ENCODE measurements at places on chromosomes 4 and X.

DNA sequence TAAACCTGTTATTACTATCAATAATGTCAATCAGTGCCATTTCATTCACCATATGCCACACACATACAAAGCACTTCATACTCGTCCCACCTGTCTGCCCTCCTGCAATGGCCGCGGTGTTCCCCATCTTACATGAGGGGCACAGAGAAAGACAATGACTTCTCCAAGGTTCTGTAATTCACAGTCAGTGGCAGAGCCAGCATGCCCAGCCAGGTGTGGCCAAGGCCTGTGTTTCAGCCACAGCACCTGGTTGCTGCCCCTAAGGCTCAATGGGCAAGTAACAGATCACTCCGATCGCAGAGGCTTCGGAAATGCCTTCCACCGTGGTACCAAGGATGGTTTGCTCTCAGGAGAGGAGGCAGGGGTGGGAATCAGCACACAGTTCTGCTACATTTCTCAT, 10.9 kb downstream of the AFAP1 start:
- DNase-seq = no peak

- DNase-seq = no peak
Observed at GRCh38 chr4:140887467-140887866, 131.3 kb upstream of the TBC1D9 start.

GRCh38 chr4:55311792-55312488, 34.1 kb upstream of the SRD5A3 start:
- DNase-seq = peak; percentile 16

- no peak for DNase-seq
Observed at GRCh38 chr4:183098019-183098722, 886 bp upstream of the WWC2 start.
